ENCODE measurements at places on chromosomes 3 and 15.

GRCh38 chr3:197219619-197220018, 78.8 kb downstream of the DLG1 start:
- no peak for DNase-seq

- DNase-seq, result no peak
Measured at GRCh38 chr3:414063-414462, 217.5 kb downstream of the CHL1 start.

DNA sequence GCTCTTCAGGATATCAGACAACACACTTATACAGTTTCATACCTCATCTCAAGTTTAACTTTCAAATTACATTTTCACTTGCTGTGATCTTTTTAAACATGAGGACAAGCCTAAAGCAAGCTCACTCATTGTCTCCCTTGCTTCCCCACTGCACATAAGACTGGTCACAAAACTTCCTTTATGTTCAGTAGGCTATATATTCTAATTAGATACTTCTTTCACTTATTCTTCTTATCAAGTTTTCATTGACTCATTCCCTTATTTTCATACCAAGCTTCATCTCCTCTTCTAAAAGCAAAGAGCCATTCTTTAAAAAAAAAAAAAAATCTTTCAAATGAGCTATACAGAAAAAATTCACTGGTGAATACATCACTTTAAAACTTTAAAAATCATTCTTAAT, 62.6 kb downstream of the ESYT3 start:
- no peak for DNase-seq

GRCh38 chr3:51395493-51396213, 4.6 kb downstream of the RBM15B start:
- DNase-seq, result no peak

GRCh38 chr3:133256787-133257483, 142.9 kb upstream of the BFSP2 start:
- DNase-seq, result no peak

- no peak for DNase-seq
Measured at GRCh38 chr3:45064512-45065372, 38.6 kb downstream of the CLEC3B start.

GRCh38 chr15:65653801-65654521, 32.2 kb downstream of the SLC24A1 start:
- DNase-seq, result no peak

- DNase-seq, result no peak
Measured at GRCh38 chr3:31810991-31811433, 170.1 kb downstream of the OSBPL10 start.

GRCh38 chr3:170579646-170580045, 6.2 kb downstream of the SLC7A14 start:
- DNase-seq, result no peak

GRCh38 chr3:57065588-57065987, 5.1 kb downstream of the SPATA12 start:
- no peak for DNase-seq

DNA sequence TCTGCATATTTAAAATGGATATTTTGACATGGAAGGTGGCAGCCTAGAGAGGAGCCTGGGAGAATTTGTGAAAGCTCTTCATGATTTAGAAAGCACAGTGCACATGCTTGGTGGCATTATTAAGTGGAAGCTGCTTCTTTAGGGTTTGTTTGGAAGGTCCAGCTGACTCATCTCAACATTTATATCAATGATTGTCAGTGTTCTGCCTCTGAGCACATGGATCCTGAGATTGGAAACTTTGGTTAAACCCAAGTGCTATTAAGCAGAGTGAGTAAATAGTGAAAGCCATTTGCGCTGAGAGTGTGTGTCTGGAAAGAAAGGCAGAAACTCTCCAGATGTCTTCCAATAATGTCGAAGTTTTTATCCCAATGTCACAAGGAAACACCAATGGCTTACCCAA, 7.4 kb downstream of the NOX5 start:
- no peak for DNase-seq

GRCh38 chr3:16885593-16886302, 993 bp downstream of the PLCL2 start:
- no peak for DNase-seq

GRCh38 chr3:185552358-185552877, at the start of gene LIPH:
Gene LIPH, minus strand, starts transcription at chr3:185552588. Its CDS starts 117 bp downstream, at chr3:185552471.
- no peak for DNase-seq

GRCh38 chr15:53323191-53323590, 436.3 kb downstream of the WDR72 start:
- no peak for DNase-seq

- no peak for DNase-seq
Measured at GRCh38 chr15:68113273-68113672, 59.2 kb downstream of the PIAS1 start.

DNA sequence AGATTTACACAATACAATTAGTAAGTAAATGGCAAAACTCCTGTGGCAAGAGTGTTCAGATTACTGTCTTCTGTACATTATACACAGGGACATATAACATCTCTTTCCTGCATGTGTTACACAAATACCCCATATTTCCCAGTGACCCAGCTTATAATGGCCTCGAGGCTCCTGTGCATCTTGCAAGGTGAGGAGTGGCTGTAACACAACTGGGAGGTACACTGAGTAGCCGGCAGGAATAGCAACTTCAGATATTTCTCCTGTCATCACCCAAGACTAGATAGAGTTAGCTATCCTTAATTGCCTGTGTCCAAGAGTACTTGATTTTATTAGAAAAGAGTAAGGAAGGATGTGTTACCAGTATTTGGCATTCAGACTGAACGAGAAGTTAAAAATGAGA, 5.6 kb downstream of the GMPS start:
- no peak for DNase-seq

DNA sequence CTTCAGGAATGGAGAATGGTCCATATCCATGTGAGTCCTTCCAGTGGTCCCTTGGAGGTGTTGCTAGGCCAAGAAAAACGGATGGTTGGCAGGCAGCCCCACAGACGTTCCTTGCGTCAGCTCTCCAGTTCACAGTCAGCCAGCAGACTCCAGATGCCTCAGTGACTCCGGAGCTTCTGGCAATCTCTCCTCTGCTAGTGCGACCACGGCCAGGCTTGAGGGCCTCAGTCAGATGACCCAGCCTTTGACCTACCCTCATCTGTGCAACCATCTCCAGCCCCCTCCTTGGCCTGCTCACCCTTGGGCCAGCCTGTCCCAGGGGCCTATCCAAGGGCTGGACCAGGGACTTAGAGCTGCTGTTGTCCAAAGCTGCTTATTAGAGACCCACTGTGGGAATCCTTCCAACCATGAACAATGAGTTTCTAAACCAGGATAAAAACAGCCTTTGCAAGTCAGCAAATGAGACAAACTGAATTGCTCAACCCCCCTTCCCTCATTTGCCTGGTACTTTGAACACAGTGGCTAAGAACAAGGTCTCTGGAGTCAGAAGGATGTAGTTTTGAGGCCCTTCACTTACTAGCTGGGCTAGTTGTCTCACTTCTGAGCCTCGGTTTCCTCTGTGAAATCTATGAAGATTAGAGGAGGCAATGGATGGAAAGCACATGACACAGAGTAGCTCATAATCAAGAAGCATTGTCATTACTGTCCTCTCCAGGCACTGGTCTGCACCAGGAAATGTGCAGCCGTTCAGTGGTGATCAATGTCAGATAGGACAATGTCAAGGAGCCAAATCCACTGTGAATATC, 44.8 kb downstream of the ANP32A start:
- no peak for DNase-seq

DNA sequence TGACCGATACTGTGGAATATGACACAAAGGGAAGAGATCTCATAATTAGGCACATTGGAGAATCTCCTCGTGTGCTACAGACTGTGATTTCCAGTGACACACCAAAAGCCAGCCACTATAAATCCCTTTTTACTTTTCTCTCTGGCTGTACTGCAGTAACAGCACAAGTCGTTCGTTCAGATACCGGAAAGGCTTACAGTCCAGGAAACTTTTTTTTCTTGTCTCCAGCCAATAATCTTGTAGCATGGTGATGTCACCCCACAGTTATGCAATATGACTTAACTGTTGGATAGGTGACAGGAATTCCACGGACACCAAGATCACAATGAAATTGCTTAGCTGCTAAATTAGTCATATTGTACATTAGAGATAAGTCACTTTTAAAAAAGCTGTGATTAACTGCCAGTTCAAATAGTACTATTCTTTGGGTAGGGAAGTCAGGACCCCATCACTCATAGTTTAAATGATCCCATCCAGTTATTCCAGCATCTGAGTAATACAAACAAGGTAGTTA, 36.3 kb upstream of the TSC22D2 start:
- no peak for DNase-seq

DNA sequence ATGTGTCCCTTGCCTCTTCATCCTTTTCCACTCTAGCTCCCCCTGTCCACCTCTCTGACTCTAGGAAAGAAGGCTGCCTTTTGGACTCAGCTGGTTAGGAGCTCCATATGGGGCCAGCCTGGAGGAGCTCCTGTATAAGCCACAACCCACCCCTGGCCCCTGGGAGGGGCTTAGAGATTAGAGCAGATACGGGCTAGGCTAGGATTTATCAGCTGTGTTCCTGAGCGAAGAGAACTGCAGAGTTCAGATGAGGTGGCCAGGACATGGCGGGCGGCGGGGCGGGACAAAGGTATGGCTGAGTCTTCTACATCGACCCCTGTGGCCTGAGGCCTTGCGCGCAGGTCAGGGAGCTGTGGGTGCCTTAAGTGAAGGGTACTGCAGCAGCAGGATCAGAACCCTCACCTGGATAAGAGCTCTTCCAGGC, 7.9 kb downstream of the NBEAL2 start:
- no peak for DNase-seq

GRCh38 chr15:70195587-70196305, 98.0 kb upstream of the TLE3 start:
- DNase-seq, result no peak

DNA sequence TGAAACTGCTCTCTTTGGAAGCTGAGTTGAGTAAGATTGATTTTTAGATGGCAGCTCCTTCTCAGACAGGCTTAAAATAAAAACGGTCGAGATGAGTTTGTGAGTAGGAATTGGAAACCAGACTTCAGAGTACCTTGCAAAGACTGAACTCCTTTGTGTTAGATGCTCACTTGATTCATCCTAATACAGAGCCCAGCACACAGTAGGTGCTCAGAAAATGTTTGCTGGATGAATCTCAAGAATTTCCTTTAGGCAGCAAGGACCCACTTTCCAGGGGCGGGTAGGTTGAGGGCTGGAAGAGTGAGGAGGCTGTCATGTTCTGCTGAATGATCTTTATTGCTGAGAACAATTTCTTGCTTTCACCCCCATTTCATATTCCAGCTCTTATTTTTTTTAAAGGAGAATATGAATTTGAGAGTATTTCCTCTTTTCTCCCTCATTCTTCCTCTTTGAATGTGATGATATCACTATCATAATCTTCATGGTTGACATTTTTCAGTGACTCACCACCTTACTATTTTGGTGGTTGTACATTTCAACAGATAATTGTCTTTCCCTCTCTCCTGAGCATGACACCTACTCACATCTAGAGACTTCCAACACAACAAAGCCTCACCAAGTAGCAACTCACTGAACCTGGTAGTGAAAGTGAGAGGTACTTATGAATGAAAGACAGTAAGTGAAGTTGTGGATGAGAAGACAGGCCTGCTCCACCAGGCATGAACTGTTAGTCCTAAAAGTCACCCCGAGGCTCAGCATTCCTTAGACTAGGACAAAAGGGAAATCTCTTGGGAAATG, 113.3 kb downstream of the PDCD6IP start:
- DNase-seq, result no peak

GRCh38 chr3:166510382-166510781, 673.2 kb upstream of the BCHE start:
- DNase-seq, result no peak

GRCh38 chr3:146078031-146078430, 83.0 kb downstream of the PLOD2 start:
- DNase-seq, result no peak

GRCh38 chr3:122493296-122493695, 21.4 kb downstream of the KPNA1 start:
- no peak for DNase-seq

GRCh38 chr3:71063773-71064290, 519.7 kb downstream of the FOXP1 start:
- peak; percentile 39 for DNase-seq

DNA sequence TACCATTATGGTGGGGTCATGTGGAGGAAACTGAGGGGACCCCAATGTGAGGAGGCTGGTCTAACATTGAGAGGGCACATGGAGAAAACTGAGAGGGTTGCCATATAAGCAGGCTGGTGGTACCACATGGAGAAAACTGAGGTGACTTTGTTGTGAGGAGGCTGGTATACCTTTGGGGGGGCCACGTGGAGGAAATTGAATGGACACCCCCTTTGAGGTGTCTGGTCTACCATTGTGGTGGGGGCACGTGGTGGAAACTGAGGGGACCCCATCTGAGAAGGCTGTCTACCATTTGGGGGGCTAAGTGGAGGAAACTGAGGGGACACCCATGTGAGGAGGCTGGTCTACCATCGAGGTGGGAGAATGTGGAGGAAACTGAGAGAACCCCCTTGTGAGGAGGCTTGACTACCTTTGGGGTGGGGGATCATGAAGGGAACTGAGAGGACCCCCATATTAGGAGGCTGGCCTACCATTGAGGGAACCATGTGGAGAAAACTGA, 163.8 kb downstream of the FBLN2 start:
- no peak for DNase-seq

DNA sequence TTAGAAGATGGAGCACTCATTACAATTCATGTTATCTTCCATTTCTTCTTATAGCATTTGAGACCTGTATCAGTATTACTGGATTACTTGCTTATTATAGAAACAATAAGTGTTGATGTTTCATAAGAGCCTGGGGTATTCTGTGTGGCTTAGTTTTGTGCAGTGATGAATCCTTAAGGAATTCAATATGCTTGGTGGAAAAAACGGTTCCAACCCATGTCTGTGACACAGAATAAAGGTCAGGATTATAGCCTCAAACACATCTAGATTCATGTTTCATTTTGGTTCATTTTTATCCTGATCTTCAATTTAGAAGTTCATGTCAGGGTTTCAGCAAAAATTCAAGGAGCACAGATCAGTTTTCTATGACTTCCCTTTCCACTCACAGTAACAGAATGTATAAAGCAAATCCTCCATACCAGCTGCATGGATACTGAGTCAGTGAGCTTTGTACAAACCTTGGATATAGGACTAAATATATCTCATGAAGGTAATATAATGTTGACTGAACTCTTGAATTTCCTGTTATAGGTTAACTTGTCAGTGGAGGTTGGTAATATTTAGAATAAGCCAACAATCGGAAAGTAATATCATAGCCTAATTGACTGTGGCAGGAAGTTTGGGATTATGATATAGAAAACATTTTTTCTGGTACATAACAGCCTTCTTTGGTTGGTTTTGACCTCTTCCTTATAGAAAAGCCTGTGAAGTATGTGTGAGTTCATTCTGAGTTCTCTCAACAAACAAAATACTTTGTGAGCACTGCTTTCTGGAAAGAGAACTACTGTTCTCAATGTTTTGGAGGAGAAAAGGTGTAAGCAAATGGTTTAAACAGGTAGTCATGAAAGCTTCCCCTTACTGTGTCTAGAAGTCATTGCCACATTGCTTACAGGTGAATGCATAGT, 218.2 kb upstream of the TPM1 start:
- no peak for DNase-seq

DNA sequence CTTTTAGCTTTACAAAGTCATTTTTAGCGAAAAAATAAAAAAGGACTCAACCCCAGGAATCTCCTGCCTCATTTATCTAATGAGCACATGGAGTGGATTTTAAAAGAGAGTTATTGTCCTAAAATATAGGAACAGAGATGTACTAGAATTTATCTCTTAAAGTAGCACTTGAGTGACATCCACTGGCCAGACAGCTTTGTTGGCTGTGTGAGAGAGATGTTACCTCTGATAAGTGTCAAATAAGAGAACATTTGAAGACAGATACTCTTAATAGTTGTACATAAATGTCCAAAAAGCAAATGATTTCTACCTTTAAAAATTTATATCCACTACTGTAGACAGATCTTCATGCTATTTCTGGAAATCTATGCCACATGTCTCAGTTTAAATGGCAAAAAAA, 12.3 kb upstream of the MFSD1 start:
- no peak for DNase-seq

GRCh38 chr3:160005004-160005403, 16.4 kb downstream of the IL12A start:
- DNase-seq, result no peak

Data from activated CD4-positive, alpha-beta T cell treated with anti-CD3 and anti-CD28 coated beads, Interleukin-2, amount 50 U/mL, for 1 hour (primary cell).